ENCODE measurements at places on chromosomes 11 and 22. TPM values are rescaled to one million over a fixed set of nuclear protein-coding genes. Genes with fewer than 3 reads are reported as not detected.

DNA sequence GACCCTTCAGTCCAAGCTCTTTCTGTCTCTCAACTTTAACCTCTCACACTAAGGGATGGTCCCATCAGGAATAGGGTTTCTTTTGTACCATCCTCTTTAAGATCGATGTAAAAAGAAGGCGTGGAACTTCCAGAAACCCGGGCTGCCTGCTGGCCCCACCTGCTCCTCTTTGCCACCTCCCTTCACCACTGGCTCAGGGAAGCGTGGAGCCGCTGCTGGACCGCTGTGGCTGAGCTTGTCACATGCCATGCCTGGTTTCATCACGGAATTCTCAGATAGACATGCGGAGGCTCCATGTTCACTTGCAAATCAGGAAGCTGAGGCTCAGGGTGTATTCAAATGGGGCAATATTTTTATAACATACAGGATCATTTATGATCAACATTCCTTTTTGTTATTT is 399.7 kb downstream of the BRD1 start:
- no peaks in the 10 kb centered on the region for H3K4me1 ChIP-seq
- H3K27ac ChIP-seq: no peak overlapping the region

DNA sequence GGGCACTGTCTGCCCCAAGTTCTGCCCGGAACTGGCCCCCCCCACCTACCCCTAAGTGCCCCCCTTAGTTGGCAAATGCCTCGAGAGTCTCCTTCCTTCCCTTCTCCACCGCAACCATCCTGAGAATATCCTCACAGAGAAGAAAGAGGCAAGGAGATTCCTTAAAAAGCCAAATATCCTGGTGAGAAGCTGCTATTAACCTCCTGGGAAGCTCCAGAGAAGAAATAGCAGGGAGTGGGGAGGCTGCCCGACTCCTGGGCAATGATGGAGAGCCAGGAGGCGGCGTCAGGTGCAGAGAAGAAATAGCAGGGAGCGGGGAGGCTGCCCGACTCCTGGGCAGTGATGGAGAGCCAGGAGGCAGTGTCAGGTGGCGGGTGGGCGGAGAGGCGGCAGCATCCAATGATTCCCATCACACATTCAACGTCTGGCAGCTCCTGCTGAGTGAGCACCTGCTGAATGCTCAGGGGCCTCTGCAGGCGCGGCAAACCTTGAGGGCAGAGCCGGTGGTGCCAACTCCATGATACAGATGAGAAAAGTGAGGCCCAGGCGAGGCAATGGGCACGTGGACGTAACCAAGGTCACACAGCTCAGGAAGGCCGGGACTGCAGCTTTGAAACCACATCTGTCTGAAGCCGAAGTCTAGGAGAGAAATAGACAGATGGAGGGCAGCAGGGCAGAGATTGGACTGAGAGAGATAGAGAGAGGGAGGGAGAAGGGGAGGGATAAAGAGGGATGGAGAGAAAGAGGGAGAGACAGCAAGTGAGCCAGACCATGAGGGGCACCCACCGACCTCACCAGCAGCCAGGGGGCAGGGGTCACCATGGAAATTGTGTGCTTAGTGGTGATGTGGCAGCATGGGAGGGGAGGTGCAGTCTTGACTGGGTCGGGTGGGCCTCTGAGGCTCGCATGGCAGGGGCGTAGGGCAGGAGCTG is 58.3 kb downstream of the CYTH4 start:
- peaks cover 27% of the 10 kb centered on the region for H3K4me1 ChIP-seq
- DNase-seq: no peak
- H3K27ac ChIP-seq: no peak overlapping the region
- H3K27me3 ChIP-seq: no peaks in the 10 kb centered on the region

DNA sequence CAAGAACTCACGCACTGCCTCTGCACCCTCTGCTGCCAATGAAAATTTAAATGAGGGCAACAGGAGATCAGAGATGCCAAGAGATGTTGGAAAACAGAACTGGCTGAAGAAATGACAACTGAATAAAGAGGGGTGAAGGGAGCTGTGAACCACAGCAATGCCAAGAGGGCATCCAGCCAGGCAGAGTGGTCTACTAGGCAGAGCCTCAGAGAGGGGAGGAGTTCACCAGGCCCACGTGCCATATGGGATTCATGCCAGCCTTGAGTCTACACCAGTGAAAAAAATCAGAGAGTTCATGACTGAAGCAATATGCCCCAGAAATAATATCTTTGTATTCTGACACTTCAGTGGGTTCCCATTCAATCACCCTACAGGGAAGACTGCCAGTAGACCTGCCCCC is 4.4 kb downstream of the APOL2 start:
- H3K27ac ChIP-seq: no peak overlapping the region
- H3K4me1 ChIP-seq: no peaks in the 10 kb centered on the region
- H3K4me3 ChIP-seq: no peak overlapping the region
- H3K36me3 ChIP-seq: no peaks in the 10 kb centered on the region
- no peaks in the 10 kb centered on the region for H3K27me3 ChIP-seq

GRCh38 chr11:66317723-66318599 is 1.1 kb upstream of the CD248 start:
- H3K27me3 ChIP-seq: no peaks in the 10 kb centered on the region
- no peak overlapping the region for H3K4me3 ChIP-seq
- H3K27ac ChIP-seq: peak overlapping the region; percentile 70
- DNase-seq: peak; percentile 59
- H3K36me3 ChIP-seq: no peaks in the 10 kb centered on the region

- no peak for DNase-seq
- peaks cover 7% of the 10 kb centered on the region for H3K36me3 ChIP-seq
- H3K27ac ChIP-seq: peak overlapping the region; percentile 36
- H3K4me3 ChIP-seq: no peak overlapping the region
- peaks cover 27% of the 10 kb centered on the region for H3K4me1 ChIP-seq
Observed at GRCh38 chr11:62592989-62593421, 1.7 kb upstream of the TUT1 start.

DNA sequence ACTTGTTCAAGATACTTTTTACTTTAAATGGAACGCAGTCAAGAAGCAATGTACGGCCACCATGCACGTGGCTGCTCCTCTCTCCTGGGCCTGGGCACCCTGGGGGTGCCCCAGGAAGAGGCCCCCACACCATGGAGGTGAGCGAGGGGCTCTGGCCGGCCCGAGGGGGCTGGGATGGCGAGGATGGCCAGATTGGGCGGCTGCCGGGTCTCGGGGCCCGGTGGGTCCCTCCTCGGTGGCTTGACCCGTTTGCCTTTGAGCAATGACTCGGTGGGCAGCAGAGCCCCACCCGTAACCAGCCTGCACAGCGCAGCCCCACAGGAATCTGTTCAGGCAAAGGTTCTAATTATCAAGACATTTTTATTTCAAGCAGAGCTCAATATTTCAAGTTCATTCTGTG is 167.4 kb downstream of the BRD1 start:
- peaks cover 2% of the 10 kb centered on the region for H3K27me3 ChIP-seq
- H3K27ac ChIP-seq: no peak overlapping the region
- H3K36me3 ChIP-seq: no peaks in the 10 kb centered on the region
- no peak overlapping the region for H3K4me3 ChIP-seq
- DNase-seq: no peak

DNA sequence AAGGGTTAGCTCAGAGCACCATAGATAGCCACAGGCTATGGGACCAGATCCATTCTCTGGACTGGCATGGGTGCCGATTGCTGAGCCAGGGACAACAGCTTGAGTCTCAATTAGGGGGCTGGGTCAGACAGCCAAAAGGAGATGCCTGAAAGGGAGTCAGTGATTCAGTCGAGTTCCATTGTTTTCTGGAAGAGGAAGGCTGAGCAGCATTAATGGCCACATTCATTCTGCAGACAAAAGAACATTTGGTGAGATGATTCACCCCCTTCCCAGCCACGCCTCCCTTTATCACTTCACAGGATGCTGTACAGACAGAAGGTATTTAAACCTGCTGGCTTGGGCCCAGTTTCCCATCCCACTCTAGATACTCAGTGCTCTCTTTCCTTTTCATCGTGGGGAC is 131.9 kb downstream of the ADAMTS15 start:
- no peak overlapping the region for H3K4me3 ChIP-seq
- no peaks in the 10 kb centered on the region for H3K36me3 ChIP-seq
- H3K4me1 ChIP-seq: no peaks in the 10 kb centered on the region
- H3K27ac ChIP-seq: no peak overlapping the region

GRCh38 chr11:3338569-3339339 is 40.2 kb downstream of the ZNF195 start:
- no peaks in the 10 kb centered on the region for H3K27me3 ChIP-seq
- H3K4me1 ChIP-seq: peaks cover 8% of the 10 kb centered on the region
- H3K4me3 ChIP-seq: no peak overlapping the region
- no peaks in the 10 kb centered on the region for H3K36me3 ChIP-seq

GRCh38 chr11:69526453-69526810 is 45.0 kb downstream of the LINC01488 start:
- peaks cover 4% of the 10 kb centered on the region for H3K4me1 ChIP-seq
- H3K4me3 ChIP-seq: no peak overlapping the region
- H3K36me3 ChIP-seq: no peaks in the 10 kb centered on the region
- H3K27ac ChIP-seq: no peak overlapping the region
- no peaks in the 10 kb centered on the region for H3K27me3 ChIP-seq

GRCh38 chr22:39087098-39087497 is 9.9 kb upstream of the APOBEC3H start:
- no peak for DNase-seq
- H3K27me3 ChIP-seq: no peaks in the 10 kb centered on the region
- H3K36me3 ChIP-seq: no peaks in the 10 kb centered on the region

The STK33 gene
- 0.51 TPM for total RNA-seq

The YDJC gene
- total RNA-seq: 55.9 TPM

The OR5B12 gene
- not detected for total RNA-seq
